NCI-H226 (cell line): ENCODE measurements at places on chromosomes 6 and 20.

DNA sequence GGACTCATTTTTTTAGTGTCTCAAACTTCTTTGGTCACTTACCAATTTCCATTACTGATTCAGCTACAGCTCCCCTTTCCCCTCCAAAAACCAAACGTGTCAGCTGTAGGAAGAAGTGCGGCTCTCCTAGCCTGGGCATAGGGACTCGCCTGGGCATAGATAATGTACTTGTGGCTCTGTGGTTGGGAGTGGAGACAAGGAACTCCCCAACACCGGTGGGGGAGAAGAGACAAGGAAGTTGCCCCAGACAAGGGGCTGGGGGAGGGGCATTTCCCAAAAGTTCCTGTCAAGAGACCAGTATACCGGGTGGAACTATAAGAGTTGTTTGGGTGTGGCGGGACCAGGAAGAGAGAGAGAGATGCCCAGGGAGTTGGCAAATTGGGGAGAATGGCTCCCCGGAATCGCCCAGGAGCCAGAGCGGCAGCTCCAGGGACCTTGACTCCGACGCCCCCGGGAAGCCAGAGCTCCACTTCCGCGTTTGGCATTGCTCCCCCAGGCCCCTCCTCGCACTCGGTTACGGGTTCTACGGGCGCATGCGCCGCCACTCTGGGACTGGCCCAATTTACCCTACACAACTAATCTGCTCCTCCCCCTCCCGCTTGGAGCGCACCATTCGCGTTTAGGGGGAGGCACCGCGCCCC lies 871 bp upstream of the ZFAND3 start:
- peak; percentile 90 for DNase-seq

GRCh38 chr6:148851683-148852556 lies 105.1 kb downstream of the UST start:
- DNase-seq: no peak

GRCh38 chr6:12354499-12354898 lies 64.3 kb downstream of the EDN1 start:
- DNase-seq: no peak

GRCh38 chr20:15396026-15396425 lies 1058.6 kb upstream of the FLRT3 start:
- no peak for DNase-seq

GRCh38 chr6:40585651-40586269 lies 1.4 kb downstream of the LRFN2 start:
- no peak for DNase-seq

GRCh38 chr6:159047891-159048685 lies 3.3 kb upstream of the TAGAP start:
- DNase-seq: no peak

- DNase-seq: no peak
Measured at GRCh38 chr6:69719602-69720193, 77.1 kb downstream of the LMBRD1 start.

GRCh38 chr20:46512943-46513844 lies at the start of gene ZNF334:
Gene ZNF334 (minus strand): TSS chr20:46513559. CDS start chr20:46512102, 1,457 bp downstream.
- no peak for DNase-seq

- DNase-seq: no peak
Measured at GRCh38 chr6:139732451-139732850, 358.0 kb upstream of the CITED2 start.

GRCh38 chr6:120083186-120083585 lies 733.6 kb upstream of the MAN1A1 start:
- no peak for DNase-seq

GRCh38 chr6:15329197-15329671 lies 83.4 kb downstream of the JARID2 start:
- DNase-seq: peak; percentile 68

- DNase-seq: no peak
Measured at GRCh38 chr20:51091406-51092195, 68.7 kb upstream of the KCNG1 start.

GRCh38 chr6:84428300-84428907 lies 201.0 kb upstream of the CEP162 start:
- peak; percentile 10 for DNase-seq
